ENCODE measurements at places on chromosomes 3 and 15.

- no peak for DNase-seq
Observed at GRCh38 chr3:189842681-189843602, 211.8 kb downstream of the TP63 start.

GRCh38 chr3:128665362-128666021 is 14.9 kb upstream of the RPN1 start:
- DNase-seq, result no peak

DNA sequence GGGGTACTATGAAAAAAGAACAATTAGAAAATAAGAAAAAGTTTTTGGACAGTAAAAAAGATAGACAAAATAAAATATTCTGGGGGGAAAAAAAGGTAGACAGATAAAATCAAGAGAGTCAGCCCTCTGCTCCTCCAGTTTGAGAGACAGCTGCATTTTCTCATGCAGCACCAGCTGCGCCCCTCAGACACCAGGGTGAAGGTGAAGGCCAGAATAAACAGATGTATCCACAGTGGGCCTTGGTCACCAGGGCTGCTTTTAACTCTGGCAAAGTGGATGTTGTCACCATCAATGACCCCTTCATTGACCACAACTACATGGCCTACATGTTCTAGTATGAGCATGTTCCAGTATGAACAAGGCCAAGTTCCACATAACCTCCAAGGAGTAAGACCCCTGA is 13.9 kb upstream of the RNF7 start:
- no peak for DNase-seq

DNA sequence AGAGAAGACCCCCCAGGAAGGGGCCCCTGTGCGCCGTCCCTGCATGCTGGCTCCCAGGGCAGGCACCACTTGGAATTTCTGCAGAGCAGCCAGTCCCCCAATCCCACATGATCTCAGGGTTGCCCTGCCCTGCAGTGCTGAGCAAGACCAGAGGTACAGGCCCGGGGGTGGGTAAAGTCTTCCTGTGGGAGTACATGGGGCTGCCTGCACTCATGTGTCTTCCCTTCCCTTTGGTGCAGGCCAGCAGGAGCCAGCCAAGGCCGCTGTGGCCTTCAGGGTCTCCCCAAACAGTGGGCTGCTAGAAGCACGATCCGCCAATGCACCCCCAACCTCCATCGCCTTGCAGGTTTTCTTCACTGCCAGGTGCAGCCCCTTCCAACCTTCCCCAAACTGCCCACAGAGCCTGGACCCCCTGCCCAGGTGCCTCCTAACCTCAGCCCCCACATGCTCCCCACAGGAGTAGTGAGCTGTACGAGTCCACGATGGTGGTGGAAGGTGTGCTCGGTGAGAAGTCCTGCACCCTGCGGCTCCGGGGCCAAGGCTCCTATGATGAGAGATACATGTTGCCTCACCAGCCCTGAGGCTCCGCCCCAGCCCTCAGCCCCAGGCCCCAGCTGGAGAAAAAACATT is 15.0 kb downstream of the ACAA1 start:
- DNase-seq, result no peak

GRCh38 chr15:79136434-79137046 is 46.0 kb upstream of the RASGRF1 start:
- no peak for DNase-seq

All from activated CD4-positive, alpha-beta T cell treated with anti-CD3 and anti-CD28 coated beads, Interleukin-2, amount 50 U/mL, for 4 hours (primary cell).